ENCODE measurements at places on chromosomes 2 and 18.
A peak's percentile ranks its signal among the peaks of the same experiment; 100 is the strongest.

GRCh38 chr2:10215393-10215935 is 87.2 kb upstream of the HPCAL1 start:
- no peak for DNase-seq

GRCh38 chr2:125095826-125096225 is 1070.7 kb downstream of the CNTNAP5 start:
- no peak for DNase-seq

DNA sequence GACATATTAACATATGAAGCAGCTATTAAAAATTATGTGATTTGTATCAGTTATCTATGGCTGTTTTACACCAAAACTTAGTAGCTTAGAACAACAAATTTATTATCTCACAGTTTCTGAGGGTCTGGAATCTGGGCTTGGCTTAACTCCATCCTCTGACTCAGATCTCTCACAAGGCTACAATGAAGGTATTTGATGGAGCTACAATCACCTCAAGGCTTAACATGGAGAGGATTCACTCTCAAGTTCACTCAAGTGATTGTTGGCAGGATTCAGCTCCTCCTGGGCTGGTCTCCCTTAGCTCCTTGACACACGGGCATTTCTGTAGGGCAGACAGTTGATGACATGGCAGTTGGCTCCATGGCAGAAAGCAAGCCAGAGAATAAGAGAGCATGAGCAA is 133.0 kb upstream of the SLC14A2 start:
- DNase-seq = no peak

- no peak for DNase-seq
Observed at GRCh38 chr18:48836806-48837615, 113.8 kb downstream of the SMAD7 start.

DNA sequence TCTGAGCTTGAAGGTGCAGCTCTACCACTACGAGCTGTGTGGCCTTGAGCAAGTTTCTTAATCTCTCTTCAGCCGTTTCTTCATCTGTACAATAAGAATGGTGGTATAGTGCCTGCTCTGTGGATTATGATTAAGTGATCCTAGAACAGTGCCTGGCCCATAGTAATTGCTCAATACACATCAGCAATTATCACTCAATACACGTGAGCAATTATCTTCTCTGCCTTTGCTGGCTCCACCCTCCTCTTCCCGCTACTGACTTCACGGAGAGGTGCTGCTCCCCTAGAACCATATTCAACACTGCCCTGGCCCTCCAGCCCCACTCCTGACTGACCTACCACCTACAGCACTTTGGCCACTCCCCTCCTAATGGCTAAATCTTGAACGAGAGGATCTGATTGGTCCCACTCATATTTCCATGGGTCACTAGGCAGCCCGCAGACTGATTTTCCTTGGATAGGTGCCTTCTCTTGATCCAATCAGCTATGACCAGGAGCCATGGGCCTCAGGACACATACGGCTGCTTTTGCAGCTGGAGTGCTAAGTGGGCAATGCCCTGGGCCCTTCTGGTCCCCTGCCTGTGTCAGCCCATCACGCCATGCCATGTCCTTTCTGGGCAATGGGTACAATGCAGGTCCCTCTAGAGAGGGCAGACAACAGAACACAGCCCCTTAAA is 77.5 kb downstream of the STPG4 start:
- no peak for DNase-seq

DNA sequence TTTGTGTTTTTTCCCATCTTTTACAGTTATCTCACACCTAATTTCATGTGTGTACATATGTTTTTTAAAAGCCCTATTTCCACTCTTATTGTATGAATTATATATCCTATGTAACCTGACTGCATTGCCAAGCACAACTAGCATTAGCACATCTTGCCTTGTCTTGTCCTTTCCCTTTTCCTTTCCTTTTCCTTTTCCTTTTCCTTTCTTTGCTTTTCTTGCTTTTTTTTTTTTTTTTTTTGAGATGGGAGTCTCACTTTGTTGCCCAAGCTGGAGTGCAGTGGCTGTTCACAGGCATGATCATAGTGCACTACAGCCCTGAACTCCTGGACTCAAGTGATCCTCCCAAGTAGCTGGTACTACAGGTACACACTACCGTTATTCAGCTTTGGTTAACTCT is 172.7 kb upstream of the BOD1L2 start:
- no peak for DNase-seq

DNA sequence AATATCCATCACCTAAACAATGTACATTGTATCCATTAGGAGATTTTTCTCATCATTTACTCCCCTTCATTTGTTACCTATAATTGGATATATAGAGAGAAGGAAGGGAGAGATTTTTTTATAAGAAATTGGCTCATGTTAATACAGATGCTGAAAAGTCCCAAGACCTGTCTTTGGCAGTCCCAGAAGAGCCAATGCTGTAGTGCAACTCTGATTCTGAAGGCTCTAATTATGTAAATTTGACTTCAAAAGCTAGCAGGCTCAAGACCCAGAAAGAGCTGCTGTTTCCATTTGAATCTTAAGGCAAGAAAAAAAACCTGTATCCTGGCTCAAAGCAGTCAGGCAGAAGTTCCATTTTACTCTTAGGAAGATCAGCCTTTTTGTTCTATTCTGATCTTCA is 1245.5 kb upstream of the FAM98A start:
- no peak for DNase-seq

GRCh38 chr2:235234736-235235135 is 259.1 kb upstream of the AGAP1 start:
- DNase-seq = no peak

DNA sequence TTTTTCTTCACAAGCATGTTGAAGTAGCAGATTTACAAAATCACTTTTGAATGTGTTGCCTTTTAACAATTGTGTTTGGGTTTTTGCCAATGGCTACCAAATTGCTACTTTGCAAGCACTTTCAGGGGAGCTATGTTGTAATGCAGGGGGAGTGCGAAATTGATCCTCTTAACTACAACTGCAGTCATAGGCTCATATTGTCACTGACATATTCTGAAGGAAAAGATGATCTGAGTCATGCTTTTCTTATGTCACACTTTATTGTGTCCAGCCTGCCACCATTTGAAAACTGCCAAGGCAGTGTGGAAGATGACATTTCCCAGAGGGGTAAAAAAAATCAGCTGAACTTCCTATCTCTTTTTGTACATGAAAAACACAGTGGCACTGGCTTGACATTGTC is 74.9 kb downstream of the GPD2 start:
- DNase-seq = peak; percentile 20

DNA sequence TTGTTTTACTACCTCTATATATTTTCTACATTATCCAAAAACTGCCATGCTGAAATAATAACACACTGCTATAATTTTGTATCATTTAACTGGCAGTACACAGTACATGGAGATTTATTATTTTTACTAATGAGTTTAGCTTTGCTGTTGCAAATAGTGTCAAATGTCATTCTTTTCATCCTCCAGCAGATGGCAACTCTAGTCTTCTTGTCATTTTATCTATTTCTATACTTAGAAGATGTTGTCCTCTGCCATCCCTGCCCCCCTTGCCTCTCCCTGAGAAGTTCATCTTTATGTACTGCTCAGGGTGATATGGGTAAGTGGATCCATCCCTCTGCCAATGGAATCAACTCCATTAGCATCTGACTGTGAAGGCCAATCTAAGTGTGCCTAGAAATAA is 21.7 kb upstream of the LRRTM1 start:
- no peak for DNase-seq

DNA sequence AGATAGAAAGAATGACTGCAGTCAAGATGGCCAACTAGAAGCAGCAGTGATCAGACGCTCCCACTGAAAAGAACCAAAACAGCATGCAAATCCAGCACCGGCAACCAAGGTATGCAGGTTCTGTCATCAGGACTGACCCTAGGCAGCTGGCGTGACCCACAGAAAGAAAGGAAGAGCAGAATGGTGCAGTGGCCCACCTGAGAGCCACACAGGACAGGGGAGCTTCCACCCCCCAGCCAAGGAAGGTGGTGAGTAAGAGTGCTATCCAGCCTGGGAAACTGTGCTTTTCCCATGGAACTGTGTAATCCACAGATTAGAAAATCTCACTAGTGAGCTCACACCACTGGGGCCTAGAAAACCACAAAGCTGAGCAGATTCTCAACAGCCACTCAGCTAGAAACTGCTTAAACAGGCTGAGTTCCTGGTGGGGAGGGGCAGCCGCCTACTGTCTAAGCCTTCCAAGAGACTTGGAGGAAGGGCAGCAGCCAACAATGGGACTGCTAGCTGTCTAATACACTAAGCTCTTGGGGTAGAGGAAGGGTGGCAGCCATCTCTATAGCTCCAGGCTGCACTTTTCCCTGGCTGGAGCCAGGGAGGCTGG is 127.9 kb downstream of the EVA1A start:
- no peak for DNase-seq

DNA sequence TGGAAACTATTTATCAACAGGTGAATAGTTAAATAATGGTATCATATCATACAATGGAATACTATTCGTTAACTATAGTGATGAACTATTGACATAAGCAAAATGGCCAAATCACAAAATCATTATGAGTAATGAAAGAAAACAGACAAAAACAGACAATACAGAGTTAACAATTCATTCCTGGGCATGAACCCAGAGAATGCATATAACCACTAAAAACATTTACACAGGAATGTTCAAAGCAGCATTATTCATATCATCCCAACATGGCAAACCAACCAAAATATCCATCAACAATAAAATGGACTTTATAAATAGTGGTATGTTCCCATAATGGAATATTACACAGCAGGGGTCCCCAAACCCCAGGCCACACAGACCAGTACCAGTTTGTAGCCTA is 131.2 kb upstream of the CYP1B1 start:
- no peak for DNase-seq

- DNase-seq = no peak
Observed at GRCh38 chr2:229090225-229090624, 180.9 kb downstream of the PID1 start.

GRCh38 chr2:238369591-238370040 is 49.3 kb downstream of the TRAF3IP1 start:
- DNase-seq = no peak

GRCh38 chr18:76979111-76979751 is 153.4 kb downstream of the MBP start:
- DNase-seq = no peak

DNA sequence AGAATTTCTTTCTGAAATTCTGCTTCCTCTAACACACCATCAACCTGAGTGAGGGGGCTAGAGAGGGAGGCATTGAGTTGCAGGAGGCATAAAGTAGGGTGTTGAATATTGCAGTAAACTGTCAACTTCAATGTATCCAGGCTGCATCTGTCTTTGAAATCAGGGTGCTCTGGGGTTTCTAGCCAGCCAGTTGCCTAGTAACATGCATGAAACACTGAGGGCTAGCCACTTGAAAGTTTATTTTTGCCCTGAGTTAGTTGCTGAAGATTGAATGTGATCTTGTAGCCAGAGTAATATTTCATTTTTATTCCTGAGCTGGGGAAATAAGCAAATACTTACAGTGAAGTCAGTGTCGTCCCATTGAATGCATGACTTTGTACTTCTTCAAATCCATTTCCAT is 41.9 kb downstream of the LHCGR start:
- no peak for DNase-seq

DNA sequence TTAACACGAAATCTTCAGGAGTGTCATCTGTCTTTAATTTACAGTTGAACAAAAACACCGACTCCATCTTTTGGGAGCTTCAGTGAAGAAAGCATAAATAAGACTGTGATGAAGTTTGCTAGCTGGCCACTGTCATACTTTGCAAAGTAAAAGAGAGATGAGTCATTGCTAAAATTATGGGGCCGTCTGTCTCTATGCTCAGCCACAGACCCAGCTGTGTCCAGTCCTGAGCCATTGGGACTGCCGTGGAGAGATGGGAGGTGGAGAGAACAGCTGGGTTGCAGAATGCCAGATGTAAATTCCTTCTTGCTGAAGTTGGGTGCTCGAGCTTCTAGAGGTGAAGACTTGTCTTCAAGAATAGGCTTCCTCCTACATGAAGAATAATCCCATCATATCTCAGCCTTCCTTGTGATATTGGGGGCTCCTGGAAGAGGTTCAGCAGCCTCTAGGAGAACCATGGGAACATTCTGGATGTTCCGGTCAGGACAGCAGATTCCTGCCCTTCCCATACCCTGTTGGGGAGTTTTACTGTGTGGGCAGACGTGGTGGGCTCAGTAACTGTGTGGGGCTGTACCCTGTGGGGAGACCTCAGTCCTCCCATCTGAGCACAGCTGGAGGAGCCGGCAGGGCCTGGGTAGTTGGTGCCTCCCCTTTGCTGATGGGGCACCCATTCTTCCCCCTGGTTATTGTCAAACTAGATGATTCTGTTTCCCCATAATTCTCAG is 71.1 kb downstream of the LDLRAD4 start:
- no peak for DNase-seq

- no peak for DNase-seq
Observed at GRCh38 chr2:200360364-200360763, 53.9 kb downstream of the SPATS2L start.

DNA sequence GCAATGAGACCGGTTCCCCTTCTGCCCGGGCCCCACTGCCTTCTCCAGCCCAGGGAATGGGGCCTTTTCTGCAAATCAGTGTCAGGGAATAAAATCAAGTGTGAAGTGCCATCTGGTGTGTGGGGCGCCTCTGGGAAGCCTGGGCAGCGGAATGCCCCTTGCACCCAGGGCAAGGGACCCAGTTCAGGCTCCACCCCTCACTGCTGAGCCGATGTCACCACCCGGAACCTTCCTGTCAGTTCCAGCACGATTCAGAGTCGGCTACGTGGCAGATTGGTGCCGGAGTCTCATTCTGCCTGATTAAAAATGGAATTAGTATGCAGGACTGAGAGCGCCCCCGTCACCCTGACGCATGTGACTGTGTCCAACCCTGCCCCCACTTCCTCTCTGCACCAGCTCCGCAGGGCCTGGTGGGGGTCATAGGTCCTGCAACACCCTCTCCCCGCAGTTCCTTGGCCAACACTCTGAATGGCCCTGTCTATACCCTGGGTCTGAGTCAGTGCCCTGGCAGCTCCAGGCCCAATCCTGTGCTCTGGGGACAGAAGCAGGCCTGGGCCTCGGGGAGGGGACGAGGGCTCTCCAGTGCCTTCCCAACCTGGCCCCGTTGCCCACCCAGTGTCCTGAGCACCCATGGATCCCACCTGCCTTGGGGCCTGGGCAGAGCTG is 8.2 kb upstream of the ALPI start:
- DNase-seq = no peak

DNA sequence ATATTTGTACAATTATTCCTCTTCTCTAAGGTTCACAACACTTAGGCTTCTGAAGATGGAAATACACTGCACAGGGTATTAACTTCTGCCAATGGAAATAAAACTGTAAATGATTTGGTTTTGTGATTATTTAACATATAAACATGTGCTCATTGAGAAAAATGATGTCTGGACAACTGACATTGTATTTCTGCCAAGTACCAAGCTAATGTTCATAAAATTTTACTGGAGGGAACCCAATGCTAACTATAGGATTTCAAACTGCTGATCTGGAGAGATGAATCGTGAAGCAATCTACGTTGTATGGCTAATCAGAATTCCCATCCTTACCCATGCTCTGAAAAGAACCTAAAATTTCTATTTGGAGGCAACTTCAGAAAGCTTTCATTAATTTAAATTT is 279.7 kb downstream of the NRXN1 start:
- DNase-seq = no peak

GRCh38 chr2:84894758-84895520 is 10.5 kb upstream of the TMSB10 start:
- DNase-seq = no peak

All from inflammatory macrophage treated with lipopolysaccharide for 1 hour (primary cell).